Activated CD8-positive, alpha-beta memory T cell treated with anti-CD3 and anti-CD28 coated beads for 4 hours (primary cell): ENCODE measurements at places on chromosomes 13 and 19.

DNA sequence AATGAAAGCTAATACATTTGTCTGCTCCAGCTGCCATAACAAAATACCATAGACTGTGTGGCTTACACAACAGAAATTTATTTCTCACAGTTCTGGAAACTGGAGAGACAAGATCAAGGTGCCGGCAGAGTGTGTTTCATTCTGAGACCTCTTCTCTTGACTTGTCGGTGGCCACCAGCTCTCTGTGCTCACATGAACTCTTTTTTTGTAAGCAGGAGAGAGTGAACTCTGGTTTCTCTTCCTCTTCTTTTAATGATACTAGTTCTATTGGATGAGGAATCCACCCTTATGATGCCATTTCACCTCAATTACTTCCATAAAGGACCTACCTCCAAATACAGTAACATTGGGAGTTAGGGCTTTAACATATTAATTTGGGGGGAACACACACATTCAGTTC lies 11.7 kb downstream of the KCTD12 start:
- no peak for DNase-seq

DNA sequence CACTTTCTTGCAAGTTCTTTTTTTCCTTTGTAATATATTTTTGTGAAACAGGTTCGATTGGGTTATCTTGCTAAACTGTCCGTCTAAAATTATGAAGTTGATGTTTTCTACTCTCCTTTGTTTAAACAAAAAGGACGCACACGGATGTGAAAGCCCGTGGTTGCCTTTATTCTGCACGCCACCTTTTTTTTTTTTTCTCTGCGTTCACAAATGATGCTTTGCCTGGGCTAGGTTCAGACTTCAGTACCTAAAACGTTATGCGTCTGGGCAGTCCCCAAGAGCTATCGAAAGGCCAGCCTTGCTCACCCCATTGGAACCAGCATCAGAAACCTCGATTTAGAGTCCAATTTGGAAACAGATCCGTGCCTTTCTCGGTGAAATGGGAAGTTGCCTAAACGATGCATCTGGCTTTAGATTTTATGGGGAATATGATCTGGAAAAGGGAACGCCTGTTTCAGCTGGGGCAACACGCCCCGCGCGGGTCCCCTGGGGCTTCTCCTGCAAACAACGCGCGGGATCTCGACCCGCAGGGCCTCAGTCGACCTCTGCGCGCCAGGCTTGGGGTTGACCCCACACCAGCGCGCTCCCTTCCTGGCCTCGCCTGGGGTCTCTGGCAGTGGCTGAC lies 113.9 kb downstream of the KCNRG start:
- no peak for DNase-seq

DNA sequence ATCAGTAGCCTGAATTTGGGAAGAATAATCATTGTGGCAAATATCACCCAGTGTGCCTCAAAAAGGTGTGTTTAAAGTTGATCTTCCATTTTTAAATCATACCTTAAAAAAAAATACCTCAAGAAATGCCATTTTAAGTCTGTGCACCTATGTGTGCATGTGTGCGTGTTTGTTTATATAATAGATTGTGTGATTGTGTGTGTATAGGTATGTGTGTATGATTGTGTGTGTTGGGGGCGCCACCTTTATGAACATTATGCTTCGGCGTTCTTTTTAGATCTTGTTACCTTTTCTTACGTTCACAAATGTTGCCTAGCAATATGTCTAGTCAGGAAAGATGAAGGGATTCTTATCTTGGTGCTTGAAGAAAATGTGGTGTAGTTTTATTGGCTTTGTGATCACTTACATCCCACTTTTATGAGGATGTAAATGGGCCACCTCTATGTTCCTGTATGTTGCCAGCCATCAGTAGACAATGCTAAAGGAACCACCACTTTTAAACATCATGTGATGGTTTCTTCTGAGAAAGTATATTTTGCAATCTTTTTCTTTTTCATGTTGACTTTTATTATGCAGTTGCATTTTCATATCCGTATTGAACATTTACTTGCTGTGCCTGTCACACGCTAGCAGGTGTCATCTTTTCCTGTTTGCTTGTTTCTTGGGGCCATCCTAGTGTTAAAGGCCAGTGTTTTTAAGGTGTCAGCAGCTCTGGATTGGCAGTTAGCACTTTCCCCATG lies 2.2 kb upstream of the IRS2 start:
- DNase-seq: no peak

GRCh38 chr13:52765611-52766390 lies 26.2 kb upstream of the CNMD start:
- DNase-seq: no peak

DNA sequence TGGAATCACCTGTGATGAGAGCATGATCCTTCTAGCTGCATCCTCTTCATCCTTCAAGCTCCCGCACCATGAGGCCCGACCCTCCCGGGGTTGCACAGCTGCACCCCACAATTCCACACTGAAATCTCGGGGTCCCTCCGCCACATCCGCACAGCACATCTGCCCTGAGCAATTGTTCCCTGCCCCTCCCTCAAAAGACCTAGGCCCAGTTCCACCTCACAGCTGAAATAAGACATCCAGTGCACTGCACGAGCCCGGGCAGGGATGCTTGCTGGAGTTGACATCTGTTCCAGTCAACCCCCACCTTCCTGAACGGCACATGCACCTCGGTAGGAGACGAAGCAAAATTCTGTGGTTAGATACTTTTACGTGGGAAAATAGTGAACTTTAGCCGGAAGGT lies 14.7 kb upstream of the SOX1 start:
- no peak for DNase-seq

GRCh38 chr19:41218615-41219507 lies at the start of gene AXL:
TSS of gene AXL (plus strand) at chr19:41219223. CDS start at chr19:41219393, 170 bp downstream.
- no peak for DNase-seq

GRCh38 chr19:42386974-42387707 lies 3.0 kb downstream of the CNFN start:
- DNase-seq: peak; percentile 31

DNA sequence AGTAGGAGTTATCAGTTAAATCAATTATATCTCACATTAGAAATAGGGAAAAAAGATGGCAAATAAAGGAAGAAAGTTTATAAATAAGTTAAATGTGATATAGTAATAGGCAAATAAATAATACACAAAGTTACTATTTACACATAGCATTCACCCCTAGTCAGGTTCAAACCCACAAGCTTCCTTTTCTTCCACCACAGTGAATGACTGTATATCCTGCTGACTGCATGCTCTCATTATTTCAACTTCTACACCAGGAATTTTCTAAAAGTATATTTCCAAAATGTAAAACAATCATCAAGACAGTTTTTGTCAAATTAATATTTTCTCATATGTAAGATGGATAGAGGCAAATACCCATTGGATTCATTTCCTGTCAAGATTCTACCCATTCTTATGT lies 548.6 kb upstream of the SLITRK5 start:
- no peak for DNase-seq

- DNase-seq: no peak
Measured at GRCh38 chr19:2055931-2056836, 5.1 kb upstream of the MKNK2 start.

DNA sequence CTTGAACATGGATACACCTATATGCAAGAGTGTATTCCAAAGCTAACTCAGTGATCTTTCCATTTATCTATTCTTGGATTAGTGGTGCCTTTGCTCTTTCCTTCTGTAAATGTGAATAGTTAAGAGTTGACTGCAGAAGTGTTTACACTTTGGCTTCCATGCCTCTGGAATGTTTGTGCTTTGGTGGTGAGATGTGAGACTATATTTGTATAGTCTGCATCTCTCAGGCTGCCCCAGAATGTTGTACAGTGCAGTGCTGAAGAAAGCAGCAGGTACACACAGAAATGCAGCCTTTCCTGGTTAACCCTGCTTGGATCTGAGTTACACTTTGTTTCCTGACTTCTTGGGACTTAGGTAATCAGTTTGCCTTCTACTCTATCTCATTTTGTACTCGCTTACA lies 90.2 kb downstream of the DNAJC15 start:
- no peak for DNase-seq

- no peak for DNase-seq
Measured at GRCh38 chr13:100128838-100129237, 39.9 kb downstream of the PCCA start.

- DNase-seq: no peak
Measured at GRCh38 chr13:20102525-20103180, 58.2 kb downstream of the GJA3 start.

GRCh38 chr19:2507109-2507508 lies 31.2 kb downstream of the GADD45B start:
- no peak for DNase-seq
